ENCODE measurements at places on chromosomes 7 and 10.

DNA sequence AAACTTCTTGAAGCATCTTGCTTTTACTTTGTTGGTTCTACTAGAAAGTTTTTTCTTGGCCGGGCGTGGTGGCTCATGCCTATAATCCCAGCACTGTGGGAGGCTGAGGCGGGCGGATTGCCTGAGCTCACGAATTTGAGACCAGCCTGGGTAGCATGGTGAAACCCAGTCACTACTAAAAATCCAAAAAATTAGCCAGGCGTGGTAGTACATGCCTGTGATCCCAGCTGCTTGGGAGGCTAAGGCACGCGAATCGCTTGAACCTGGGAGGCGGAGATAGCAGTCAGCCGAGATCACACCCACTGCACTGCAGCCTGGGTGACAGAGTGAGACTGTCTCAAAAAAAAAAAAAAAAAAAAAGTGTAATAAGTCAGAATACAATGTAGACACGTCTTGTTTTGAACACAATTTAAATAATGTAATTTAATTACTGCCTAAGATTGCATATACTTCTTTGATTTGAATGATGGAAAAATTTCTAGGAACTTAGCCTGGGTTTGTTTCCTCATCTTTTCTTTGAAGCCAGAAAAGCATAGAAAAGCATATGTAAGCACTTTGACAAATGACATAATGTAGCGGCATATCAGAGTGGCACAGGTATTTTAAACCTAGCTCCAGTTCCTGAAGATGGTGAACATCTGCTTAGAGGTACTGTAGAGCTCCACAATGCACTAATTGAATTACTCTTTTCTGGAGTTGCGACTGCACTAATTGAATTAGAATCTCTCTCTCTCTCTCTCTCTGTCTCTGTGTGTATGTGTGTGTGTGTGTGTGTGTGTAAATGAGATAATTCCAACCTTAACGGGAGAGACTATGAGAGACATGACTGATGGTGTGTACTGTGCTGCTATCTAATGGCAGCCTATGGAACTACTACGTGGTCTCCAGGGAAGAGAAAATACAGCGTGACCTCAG lies 87.8 kb downstream of the BTRC start:
- peak; percentile 29 for DNase-seq

DNA sequence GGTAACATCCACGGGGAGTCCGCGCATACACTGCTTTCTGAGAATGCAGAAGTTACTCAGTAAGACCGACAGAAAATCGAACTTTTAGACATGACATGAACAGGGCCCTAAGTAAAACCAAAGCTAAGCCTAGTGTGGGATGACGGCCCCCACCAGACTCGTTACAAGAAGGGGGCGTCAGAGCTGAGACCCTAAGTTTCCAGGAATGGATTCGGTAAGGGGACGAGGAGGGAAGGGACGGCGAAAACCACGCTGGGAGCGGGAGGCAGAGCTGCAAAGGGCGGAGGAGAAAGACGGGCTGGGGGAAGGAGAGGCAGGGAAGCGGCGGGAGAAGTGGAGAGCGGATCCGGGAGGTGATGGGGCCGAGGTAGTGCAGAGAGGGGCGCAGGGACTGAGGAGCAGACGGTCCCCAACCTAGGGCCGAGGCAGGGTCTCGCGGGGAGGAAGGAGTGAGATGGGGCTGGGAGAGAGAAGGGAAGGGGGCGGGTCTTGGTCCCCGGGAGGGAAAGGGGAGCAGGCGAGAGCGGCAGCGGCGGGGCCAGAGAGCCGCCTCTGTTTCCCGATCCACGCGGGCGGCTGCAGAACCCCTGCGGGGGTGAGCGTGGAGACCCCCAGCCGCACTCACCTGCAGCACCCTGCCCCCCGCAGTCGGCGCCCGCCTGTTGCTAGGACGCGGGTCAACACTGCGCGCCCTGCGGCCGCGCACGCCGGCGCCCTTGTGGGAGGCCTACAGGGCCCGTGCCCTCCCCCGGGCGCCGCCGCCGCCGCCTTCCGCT lies 513 bp downstream of the ODAD2 start:
- DNase-seq = no peak

DNA sequence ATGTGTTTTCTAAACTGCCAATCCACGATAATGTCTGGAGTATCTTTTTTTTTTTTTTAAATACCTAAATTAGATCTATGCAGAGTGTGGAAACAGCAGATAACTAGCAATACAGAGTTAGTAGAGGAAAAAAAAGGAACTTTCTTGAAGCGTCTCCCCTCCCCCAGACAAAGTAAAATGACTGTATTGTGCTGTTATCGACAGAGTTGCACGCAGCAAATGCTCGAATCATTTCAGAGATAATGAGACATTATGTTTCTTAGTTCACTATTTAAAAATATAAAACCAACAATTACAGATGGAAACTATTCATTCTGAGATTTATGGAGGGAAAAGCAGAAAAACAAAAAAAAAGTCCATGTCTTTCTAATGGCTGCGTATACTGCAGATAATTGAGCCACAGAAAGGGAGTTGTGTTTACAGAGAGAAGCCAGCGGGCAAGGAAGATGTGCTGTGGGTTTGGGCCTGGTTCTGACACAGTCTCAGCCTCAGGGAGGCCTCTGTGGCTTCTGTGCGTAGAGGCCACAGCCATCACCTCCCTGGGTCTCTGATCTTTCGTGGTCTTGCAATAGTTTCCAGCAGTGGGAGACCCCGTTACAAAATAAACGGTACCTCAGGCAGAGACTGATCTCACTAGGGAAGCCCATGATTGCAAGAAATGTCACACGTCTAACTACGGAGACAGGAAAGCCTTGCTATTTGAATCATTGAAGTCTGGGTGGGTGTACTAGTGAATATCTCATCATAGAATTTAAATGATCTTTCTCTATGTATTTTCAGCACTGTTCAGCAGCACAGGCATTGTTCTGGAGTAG lies 19.1 kb upstream of the KLF6 start:
- DNase-seq = no peak

- DNase-seq = no peak
These were observed 993.7 kb upstream of the AUTS2 start for GRCh38 chr7:68604541-68604940.

- DNase-seq = no peak
These were observed 59.7 kb downstream of the MET start for GRCh38 chr7:116731445-116732335.

DNA sequence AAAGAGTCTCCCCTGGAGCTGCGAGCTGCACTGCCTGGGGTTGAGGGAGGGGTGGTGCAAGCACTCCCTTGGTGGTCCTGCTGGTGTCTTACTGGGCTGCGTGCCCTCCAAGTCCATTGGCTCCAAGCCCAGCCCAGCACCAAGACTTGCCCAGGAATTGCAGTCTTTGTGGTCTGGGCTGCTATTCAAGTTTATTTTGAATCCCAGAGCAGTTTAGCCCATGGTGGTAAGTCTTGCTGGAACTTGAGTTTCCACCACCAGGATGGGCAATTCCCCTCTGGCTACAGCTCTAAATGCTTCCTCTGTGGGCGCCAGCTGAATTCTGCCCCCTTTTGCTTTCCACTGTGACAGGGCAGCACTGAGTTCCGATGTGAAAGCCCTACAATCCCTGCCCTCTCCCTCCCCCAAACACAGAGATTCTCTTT lies 25.1 kb downstream of the GALNT11 start:
- no peak for DNase-seq

DNA sequence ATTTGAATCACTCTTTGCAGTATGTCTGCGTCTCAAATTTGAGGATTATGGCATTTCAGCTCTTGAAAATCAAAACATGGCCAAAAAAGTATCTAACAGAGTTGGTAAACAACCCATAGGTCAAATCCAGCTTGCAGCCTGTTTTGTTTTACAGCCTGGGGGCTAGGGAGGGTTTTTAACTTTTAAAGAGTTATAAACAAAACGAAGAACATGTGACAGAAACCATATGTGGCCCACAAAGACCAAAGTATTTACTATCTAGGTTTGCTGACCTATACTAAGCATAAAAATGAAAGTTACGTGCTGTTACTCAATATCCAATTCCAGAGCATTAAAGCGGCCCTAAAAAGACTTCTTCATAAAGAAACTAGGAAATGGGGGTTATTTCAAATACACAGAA lies 55.5 kb upstream of the STARD3NL start:
- DNase-seq = no peak

GRCh38 chr10:99345350-99345749 lies 16.2 kb downstream of the CNNM1 start:
- DNase-seq = no peak

DNA sequence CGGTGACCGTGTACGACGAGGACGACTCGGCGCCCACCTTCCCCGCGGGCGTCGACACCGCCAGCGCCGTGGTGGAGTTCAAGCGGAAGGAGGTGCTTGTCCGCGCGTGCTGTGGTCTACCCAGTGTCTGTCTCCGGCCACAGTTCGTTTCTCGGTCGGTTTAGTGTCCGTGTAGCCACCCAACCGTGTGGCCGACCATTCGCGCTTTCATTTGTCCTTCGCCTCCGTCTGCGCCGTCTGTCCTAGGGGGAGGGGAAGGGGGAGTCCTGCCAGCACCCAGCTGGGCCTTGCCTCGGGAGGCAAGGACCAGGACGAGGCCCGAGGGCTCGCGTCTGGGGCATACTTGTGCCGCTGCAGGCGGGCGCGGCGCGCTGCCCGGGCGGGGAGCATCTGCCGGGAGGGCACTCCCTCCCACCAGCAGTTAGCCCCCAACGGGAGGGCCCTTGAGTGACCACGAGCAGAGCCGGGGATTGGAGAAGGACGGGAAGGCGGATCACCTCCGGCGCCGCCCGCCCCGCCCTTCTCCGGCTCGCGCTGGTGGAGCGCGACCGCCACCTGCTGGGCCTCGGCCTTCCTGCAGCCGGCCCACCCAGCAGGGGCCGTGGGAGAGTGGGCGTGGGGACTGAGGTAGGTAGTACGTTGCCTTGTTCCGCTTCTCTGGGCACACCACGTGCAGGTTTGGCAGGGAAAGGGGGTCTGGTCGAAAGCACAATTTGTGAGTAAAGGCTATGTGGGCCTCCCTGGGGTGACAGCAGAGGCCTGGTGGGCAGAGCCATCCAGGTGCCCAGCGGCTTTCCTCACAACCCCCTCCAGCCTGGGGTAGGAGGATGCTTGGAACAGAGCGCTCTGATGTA lies 28.5 kb downstream of the RET start:
- peak; percentile 58 for DNase-seq

GRCh38 chr7:29854257-29854938 lies 48.1 kb downstream of the WIPF3 start:
- DNase-seq = no peak

DNA sequence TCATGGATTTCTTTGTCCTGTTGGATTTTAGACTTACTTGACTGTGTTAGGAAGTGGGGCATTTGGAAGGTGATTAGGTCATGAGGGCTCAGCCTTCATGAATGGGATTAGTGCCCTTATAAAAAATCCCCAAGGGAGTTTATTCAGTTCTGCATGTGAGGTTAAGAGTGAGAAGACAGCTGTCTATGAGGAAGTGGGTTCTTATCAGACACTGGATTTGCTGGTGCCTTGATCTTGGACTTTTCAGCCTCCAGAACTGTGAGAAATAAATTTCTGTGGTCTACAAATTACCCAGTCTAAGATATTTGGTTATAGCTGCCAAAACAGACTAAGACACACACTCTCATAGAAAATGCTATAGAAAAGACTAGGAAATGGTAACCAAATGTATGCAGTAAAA lies 724.7 kb upstream of the FZD8 start:
- DNase-seq = no peak

DNA sequence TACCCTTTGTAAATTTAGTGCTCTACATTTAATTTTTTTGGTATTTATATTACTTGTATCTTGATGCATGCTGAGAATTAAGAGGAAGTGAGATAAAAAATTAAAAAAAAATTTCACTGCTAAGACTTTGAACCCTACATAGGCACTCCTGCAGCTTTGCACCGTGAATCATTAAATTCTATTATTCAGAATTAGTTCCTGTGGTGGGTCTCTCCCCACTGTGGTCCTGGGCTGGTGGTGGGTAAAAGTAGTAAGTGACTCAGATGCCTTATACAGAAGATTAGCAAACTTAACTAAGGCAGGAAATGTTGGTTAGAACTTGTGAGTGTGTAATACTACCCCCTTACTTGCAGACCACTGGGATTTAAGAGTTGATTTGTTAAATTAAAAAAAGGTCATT lies 72.6 kb downstream of the AP3M1 start:
- DNase-seq = no peak

DNA sequence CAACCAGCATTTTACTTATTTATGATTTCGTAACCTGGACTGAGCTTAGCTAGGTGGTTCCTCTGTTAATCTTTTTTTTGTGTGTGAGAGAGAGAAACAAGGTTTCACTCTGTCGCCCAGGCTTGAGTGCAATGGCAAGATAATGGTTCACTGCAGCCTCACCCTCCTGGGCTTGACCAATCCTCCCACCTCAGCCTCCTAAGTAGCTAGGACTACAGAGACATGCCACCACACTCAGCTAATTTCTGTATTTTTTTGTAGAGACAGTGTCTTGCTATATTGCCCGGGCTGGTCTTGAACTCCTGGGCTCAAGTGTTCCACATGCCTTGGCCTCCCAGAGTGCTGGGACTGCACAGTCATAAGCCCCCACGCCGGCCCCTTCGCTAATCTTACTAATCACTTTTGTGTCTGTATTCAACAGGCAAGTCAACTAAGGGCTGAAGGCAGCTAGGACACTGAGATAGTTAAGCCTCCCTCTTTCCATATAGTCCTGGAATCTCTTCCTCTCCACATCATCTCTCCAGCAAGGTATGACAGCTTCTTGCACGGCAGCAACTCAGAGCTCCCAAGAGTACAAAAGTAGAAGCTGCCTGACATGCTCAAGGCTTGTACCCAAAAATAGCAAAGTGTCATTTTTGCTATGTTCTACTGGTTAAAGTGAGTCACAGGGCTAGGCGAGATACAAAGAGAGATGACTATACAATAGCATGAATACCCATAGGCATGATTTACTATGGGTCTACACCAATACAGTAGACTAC lies 11.3 kb downstream of the KMT2C start:
- no peak for DNase-seq

GRCh38 chr7:70925411-70926115 lies 206.4 kb upstream of the GALNT17 start:
- DNase-seq = no peak

GRCh38 chr7:96285579-96285978 lies 36.3 kb downstream of the SLC25A13 start:
- DNase-seq = no peak

DNA sequence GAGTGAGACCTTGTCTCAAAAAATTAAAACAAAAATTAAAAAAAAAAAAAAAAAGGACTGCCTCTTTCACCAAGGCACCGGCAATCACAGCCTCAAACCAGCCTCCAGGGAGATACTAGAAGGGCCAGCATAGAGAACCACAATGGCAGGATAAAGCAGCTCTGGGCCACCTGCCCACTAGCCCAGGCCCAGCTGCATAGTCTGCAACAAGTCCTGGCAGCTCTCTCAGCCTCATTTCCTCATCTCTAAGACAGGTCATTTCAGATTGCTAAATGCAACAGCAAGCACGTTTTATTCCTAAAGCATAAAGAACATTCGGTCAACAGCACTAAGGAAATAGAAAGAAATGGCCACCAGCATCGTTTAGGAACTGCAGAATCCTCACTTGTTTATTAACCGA lies 28.8 kb downstream of the XPNPEP1 start:
- no peak for DNase-seq

All from HuH-7.5 (cell line).